CD4-positive, alpha-beta T cell treated with Interleukin-10 for 1 hour (primary cell): ENCODE measurements at places on chromosomes 2 and 18.

DNA sequence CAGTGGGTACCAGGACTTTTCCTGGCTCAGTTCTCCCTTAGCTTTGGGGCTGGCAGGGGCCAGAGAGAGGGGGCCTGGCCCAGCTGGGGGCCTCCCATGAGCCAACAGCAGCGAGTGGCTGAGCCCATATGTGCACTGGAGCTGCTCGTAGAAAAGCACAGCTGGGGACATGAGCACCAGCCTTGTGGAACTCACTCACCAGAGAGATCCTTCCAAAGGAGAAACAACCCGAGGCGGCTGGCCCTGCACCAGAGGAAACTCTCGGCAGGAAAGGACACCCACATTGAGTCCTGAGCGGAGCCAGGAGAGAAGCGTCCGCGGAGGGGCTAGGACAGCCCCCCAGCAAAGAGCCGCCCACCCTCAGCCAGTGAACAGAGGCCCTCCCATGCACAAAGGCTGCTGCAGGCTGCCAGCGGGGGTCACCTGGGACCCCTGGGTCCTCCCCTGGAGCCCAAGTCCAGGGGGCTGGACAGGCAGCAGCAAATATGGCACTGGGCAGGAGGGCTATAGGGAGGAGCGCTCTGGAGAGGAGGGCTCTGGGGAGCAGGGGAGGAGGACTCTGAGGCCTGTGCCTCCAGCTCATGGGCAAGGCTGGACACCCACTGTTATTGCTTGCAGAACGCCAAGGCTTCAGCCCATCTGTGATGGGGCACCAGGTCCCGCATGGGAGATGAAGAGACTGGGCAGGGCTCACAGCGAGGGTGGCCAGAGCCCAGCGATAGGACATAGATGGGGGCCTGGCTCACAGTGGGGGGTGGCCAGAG lies 42.1 kb upstream of the SNED1 start:
- no peak for DNase-seq

DNA sequence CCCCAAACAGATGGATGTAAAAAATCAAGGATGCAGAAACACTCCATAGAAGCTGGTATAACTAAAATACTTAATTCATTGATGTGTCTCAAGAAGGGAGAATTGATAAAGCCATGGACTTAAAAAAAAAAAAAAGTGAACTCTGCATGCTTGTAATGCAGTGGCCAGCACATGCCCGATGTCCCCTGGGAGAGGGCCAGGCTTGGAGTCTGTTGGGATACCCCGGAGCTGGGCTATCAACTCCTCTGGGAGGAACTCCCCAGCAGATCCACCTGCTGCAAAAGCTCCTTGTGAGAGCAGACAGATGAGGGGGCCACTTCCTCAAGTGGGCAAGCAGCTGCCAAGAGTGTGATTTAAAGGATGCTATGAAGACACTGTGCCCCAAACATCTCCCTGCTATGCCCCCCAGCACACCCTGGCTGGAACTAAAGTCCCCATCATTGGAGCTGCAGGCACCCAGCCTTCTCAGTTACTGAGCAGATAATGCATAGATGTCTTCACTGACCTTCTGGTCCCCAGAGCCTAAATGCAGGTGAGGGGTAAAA lies 311.5 kb upstream of the ID2 start:
- no peak for DNase-seq

DNA sequence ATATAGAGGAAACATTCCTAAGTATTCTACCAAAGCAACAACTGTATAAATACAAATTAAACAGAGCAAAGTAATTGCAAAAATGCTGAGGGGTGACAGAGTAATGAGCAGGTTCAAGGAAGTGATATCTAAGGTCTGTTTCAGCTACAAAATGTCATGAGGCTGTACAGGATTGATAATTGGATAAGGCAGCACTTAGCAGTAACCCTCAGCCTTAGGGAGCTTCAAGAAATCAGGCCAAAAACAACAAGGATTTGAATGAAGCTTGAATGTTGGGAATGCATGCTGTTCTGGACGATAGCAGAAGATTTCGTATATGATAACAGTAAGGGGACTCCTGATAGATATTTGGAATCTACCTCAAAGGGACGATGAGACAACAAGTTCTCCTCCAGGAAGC lies 142.0 kb upstream of the MMADHC start:
- DNase-seq, result no peak

- DNase-seq, result no peak
Measured at GRCh38 chr2:160156100-160156499, 44.0 kb downstream of the ITGB6 start.

- no peak for DNase-seq
Measured at GRCh38 chr2:235551965-235552364, 58.1 kb downstream of the AGAP1 start.

GRCh38 chr2:5360081-5360480 lies 332.1 kb upstream of the SOX11 start:
- DNase-seq, result no peak

GRCh38 chr2:172613615-172614231 lies 57.8 kb downstream of the PDK1 start:
- DNase-seq, result no peak

DNA sequence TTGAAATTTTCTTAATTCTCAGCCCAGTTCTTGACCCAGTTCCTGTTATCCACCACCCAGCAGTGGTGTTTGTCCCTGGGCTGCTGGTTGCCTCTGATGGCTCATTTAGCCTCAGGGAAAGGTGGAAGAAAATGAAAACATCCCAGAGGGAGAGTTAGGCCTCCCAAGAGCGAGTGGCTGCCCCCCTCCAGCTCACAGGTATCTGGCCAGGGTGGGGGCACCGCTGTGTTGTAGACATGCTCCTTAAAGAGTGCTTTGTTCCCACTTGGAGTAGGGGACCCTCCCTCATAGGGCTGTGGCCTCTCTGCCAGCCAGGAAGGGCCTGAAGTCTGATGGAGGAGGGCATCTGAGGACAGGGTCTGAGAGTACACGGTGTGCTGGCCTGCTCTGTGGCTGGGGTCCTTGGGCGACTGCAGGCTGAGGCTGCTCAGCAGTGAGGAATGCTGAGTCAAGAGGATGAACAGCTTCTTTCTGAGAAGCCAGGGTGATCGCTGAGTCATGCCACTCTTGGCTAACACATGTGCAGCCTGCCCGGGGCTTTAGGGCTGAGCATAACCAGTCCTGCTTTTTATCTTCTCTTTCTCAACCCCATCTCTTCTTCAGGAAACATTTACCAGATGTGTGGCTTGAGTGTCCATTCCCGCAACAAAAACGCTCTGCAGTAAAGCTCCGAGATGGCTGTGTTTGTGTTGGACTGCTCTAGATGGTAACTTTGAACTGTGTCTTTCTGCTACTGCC lies 72.3 kb downstream of the IL1R2 start:
- DNase-seq, result no peak

- no peak for DNase-seq
Measured at GRCh38 chr2:151775057-151775740, 40.9 kb upstream of the NEB start.

GRCh38 chr2:172101821-172102390 lies 794 bp downstream of the DLX2 start:
- DNase-seq, result peak; percentile 44

GRCh38 chr2:169776252-169776761 lies 22.4 kb upstream of the SSB start:
- no peak for DNase-seq

DNA sequence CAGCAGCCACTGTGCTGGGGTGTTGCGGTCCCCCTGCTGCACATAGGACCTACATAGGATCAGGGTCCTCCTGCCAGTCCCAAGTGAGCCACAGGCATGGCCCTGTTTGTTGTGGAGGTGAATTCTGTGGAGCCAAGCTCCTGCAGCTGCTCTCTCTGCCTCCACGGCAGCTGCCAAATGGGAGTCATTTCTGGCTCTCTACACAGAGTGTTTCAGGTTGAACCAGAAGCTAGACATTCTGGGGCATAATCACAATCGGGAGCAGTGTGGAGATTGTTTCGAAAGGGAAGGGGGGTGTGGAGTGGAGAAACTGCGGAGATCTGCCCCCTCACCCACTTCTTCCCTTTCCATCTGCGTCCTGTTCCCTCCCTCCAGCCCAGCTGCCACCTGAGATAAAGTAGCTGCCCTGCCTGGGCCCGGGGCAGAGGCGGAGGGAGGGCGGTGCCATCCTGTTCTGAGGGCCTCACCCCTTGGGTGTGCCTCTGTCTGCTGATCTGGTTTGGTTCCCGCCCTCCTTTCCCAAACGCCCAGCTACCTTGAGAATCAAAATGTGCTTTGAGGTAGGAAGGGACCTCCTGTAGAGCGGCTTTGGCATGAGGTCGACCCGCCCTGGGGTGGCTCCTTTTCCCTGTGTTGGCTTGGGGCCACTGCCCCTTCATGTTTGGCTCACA lies 139.4 kb downstream of the WDSUB1 start:
- DNase-seq, result no peak

GRCh38 chr18:47582093-47582492 lies 330.6 kb upstream of the SKOR2 start:
- DNase-seq, result no peak

- no peak for DNase-seq
Measured at GRCh38 chr18:58057291-58057965, 13.4 kb downstream of the NEDD4L start.

GRCh38 chr2:221130431-221130830 lies 441.7 kb downstream of the EPHA4 start:
- no peak for DNase-seq

GRCh38 chr2:129499747-129500146 lies 479.7 kb upstream of the RAB6C start:
- DNase-seq, result no peak

DNA sequence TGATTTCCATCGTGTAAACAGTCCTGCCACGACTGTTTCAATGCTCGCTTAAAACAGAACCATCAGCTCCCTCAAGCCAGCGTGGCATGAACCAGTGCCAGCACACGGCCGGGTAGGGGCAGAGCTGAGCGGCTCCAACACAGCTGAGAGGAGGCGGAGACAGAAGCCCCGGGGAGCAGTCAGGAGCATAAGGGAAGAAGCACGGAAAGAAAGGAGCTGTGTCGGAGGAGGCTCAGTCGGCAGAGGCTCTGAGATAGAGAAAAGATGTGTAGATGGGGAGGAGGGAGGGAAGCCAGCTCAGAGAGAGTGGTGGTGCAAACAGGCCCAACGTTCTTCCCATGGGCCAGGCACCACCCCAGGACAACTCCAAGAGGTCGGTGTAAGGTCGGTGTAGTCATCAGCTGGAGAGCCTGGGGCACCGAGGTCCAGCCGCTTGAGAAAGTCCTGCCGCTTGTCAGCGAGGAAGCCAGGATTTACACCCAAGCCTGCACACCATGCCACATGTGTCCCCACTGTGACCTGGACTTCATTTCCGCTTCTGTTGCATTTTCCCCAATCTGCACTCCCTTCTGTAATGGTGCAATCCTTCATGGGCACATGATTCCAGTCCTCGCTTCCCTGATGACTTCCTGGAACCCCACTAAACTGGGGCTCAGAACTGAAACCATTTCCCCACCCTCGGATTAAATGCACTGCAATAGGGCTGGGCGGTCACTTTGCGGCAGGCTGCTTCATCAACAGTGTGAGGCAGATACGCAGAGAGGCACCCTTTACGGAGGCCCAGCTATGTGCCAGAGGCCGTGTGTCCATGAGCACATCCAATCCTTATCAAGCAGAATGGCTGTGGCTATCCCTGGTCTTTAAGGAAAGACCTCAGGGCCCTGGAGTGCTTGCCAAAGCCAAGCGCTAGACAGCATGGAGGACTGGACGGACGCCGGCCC lies 43.5 kb downstream of the CYP27C1 start:
- no peak for DNase-seq

DNA sequence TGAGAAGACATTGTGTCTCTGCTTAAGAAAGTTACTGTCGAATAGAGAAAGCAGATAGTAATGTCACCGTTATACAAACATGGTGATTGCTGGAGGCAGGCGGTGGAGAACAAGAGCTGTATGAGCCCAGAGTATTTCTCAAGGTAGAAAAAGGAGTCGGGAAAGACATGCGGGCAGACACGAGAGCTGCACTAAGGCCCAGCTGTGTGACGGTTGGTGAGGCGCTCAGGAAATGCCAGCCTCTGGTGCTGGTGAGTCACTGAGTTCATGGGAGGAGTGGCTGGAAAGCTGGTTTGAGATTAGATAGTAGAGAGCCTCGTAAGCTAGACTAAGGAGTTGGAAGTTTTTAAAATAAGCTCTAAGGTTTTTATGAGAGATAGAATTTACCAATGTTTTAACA lies 390.9 kb upstream of the TRIB2 start:
- no peak for DNase-seq

GRCh38 chr18:51069885-51070284 lies 39.9 kb downstream of the SMAD4 start:
- DNase-seq, result no peak

DNA sequence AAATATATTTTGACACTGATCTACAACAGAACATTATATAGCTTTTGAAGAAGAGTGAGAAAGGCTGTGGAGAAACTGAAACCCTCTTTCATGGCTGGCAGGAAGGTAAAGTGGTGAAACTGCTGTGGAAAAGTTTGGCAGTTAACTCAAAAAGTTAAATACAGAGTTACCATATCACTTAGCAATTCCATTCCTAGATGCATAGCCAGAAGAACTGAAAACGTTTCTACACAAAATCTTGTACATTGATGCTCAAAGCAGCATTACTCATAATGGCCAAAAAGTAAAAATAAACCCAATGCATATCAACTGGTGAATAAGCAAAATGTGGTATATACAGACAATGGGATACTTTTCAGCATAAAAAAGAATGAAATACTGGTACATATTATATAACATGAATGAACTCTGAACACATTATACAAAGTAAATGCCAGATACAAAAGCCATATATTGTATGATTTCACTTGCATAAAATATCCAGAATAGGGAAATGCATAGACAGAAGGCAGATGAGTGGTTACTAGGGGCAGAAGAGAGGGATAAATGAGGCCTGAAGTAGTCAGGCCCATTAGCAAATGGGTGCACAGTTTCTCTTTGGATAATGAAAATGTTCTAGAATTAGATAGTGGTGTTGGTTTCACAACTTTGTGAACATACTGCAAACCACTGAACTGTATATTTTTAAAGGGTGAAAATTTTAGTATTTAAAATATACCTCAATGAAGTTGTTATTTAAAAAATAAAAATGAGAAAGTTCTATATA lies 114.3 kb downstream of the DYM start:
- no peak for DNase-seq

- DNase-seq, result peak; percentile 40
Measured at GRCh38 chr2:241217320-241218031, 29.0 kb downstream of the ANO7 start.

DNA sequence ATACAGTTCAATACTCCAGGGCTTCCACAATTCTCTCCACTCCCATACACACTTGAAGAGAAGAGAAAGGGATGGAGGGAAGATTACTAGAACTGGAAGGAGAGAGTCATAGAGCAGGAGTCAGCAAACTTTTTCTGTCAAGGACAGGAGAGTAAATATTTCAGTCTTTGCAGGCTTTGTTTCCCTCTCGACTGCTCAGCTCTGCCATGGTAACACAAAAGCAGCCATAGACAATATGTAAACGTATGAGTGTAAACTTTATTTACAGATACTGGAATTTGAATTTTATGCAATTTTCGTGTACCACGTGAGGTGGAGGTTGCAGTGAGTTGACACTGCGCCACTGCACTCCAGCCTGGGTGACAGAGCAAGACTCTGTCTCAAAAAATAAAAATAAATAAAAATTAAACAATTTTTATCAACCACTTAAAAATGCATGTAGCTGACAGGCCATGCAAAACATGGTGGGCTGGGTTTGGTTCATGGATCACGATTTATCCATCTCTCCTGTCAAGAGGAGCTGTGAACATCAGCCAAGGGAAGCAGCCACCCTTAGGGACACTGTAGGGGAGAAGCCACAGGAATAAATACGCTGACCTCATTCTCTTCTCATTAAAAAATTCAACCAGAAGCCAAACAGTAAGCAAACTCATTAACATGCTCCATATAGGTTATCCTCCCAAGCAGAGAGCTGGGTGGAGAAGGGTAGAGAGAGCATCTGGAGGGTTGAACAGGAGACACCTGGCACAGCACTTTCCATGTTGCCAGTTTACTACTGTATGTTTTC lies 266.4 kb upstream of the FN1 start:
- DNase-seq, result no peak

GRCh38 chr18:8611916-8612576 lies 2.8 kb downstream of the RAB12 start:
- DNase-seq, result no peak
